ENCODE measurements at places on chromosomes 7 and 10.

GRCh38 chr7:47438411-47439029 is 143.4 kb downstream of the TNS3 start:
- DNase-seq, result no peak

- no peak for DNase-seq
Observed at GRCh38 chr7:44522315-44522714, 18.8 kb downstream of the NPC1L1 start.

DNA sequence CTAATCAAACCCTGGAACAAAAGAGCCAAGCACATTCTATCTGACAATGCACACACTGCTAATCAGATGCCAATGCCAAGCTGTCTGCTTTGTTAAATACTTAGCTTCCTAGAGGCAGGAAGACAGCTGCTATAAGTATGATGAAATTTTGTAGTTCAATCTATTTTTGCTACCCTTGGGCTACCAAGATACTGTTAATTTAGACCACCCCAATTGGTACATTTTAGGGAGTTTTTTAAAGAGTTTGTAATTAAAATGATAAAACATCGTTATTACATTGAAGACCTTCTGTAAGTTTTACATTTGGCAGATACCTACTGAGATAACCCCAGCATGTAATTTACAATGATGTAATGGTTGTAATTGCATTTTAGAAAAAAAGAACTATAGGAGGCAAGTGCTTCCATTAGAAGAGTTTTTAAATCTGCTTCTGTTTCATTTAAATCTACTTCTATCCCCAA is 268.5 kb downstream of the ADK start:
- DNase-seq, result no peak

DNA sequence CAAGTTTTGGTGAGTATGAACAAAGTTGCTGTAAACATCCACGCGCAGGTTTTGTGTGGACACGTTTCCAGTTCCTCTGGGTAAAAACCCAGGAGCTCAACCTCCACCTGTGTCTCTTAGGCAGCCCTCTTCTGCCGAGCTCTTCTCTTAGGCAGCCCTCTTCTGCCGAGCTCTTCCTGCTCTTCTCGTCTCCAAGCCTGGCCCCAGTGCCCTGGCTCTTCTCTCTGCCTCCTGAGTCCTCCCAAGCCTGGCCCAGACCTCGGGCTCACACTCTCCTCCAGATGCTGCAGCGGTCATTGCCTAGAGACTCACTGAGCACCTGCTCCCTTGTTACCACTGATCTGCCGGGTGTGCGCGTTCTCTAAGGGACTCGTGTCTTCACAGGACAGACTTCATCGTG is 38.7 kb upstream of the BNIP3 start:
- DNase-seq, result no peak

GRCh38 chr7:98086281-98086718 is 20.4 kb upstream of the LMTK2 start:
- DNase-seq, result no peak

- DNase-seq, result peak; percentile 12
Observed at GRCh38 chr7:133135451-133135850, 53.6 kb upstream of the CHCHD3 start.

DNA sequence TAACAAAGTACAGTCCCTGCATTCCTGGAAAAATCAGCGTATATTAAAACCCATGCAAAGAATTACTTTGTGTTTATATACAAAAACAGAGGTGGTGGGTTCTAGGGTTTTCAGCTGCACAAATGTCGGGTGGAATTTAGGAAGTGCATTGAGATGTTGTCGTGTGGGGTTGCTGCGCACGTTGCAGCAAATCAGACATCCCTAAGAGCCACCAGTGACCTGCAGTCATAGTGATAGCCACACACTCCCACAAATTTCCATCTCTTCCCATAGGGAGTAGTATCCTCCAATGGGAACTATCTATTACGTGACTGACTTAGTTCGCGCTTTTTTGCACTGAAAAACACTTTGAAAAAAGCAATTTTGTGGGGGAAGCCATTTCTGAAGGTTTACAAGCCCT is 375.2 kb upstream of the GALNT17 start:
- DNase-seq, result no peak

- DNase-seq, result no peak
Observed at GRCh38 chr10:73806176-73806950, 5.0 kb downstream of the NDST2 start.

DNA sequence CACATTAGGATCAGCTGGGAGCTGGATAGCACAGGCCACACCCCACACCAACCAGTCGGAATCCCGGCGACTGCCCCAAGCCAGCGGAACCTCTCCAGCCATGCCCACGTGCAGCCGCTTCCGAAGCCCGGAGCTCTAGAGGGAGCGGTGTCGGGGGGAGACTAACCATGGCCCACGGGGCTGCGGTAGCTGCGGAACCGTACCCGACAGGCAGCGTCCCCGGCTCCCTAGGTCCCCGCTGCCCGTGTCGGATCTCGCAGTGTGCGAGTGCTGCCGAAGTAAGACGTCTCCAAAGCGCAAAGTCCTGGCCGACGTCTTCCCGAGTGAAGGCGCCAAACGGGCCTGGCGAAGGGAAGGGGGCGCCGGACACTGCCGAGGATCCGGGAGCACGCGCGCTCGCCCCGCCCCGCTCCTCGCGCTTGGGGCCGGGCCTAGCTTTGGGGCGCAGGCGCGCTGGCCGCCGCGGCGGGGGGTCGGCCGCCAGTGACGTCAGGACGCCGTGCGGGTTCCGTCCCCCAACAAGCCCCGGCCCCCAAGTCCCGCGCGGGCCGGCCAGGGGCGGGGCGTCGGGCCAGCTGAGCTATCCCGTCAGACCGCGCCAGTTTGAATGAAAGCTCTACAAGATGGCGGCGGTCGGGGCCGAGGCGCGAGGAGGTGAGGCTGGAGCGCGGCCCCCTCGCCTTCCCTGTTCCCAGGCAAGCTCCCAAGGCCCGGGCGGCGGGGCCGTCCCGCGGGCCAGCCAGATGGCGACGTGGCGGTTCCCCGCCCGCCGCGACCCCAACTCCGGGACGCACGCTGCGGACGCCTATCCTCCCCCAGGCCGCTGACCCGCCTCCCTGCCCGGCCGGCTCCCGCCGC is at the start of gene SUV39H2:
TSS of gene SUV39H2 (plus strand) at position 601 of the 858 bp plus-strand sequence. CDS start at position 624, 23 bp downstream.
- DNase-seq, result peak; percentile 88

DNA sequence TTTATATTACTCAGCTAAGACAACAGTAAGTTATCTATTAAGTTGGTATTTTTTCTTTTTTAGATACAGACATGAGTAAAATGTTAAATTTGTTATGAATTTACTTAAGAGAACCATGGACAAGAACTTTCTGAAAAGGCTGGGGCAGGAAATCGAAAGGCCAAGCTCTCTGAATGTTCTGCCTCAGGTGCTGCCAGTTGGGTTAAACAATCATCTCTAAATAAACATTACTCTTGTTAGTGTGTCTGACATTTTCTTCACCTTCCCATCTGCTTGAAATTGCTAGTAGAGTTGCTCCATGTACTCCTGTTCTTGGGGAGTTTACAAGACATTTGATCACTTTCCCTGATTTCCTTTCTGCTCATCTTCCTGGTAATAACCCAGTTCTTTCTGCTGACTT is 87.5 kb downstream of the ANKRD7 start:
- DNase-seq, result peak; percentile 1

DNA sequence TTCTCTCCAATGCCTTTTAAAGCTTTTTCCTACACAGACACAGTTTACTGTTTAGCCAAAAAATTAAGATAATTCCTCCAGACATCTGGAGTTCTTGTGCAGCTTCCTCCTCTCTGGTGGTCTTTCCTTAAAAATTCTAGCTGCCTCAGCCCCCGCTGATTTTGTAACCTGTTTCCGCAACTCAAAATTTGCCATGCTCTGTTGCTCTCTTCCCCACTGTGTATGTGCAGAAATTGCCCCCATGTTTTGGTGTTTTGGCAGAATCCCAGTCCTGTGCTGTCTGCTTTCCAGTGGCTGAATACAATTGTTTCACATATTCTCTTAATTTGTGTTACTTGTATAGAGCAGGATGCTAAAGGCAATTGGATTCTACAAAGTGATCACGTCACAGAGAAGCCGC is 151.7 kb upstream of the PRSS1 start:
- DNase-seq, result no peak

GRCh38 chr10:73501651-73502050 is 5.8 kb upstream of the PPP3CB start:
- no peak for DNase-seq
